Foreskin fibroblast (primary cell): ENCODE measurements at places on chromosomes 2 and 18.

- peak; percentile 71 for DNase-seq
Measured at GRCh38 chr18:24271381-24272228, 126.0 kb downstream of the OSBPL1A start.

DNA sequence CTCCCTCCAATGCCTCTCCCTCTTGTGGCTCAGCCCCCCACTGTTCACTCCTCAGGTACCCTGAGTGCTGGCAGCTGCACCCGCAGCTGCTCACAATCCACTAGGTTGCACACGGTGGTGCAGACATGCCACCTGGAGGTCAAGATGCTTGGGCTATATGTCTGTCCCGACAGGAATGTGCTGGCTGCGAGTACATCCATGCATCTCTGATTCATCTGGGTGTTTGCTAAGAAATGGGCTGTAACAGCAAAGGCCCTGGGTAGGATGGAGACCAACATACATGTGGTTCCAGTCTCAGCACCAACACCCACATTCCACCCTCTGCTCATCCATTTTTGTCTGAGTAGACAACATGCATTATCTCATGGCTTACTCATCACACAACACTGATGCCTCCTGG lies 31.3 kb downstream of the ANKMY1 start:
- no peak for DNase-seq

DNA sequence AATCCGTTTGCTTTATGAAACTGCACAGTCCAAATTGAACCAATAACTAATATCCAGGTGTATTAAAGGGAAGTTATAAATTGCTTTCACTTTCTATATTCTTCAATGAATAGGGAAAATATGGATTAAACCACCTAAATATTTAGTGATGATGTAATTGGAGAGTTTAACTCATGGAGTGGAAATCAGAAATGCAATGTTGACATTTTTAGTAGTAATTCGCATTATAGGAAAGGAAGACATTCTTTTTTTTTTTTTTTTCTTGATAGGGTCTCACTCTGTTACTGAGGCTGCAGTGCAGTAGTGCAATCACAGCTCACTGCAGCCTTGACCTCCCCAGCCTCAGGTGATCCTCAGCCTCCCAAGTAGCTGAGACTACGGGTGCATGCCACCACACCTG lies 321.9 kb downstream of the RNF144A start:
- DNase-seq: no peak

DNA sequence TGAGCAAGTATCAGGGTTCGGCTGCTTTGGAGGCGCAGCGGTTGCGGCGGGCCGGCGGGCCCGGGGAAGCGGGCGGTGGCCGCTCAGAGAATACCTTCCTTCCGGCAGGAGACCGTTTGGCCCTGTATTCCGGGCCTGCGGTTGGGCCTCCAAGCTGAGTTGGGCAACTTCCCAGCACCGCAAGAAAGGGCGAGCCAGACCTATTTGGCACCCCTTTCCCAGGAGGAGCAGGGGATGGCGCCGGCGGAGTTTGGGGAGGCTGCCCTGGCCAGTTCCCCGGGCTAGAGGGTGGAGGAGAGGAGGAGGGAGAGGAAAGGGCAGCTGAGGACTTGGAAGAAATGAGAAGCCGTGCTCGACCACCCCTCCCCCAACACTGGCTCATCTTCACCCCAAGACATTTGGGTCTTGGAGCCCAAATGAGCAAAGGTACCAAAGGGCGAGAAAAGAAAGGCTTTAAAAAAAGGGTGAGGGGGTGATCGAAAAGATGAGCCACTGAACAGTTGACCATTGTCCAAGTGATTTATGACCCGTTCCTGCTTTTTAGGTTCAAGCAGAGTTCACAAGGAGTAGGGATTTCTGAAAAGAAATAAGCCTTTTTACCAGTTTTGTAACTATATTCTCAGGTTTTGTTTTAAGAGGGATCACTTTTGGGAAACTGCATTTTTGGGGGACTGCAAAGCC lies 8.4 kb downstream of the HOXD3 start:
- DNase-seq: no peak

DNA sequence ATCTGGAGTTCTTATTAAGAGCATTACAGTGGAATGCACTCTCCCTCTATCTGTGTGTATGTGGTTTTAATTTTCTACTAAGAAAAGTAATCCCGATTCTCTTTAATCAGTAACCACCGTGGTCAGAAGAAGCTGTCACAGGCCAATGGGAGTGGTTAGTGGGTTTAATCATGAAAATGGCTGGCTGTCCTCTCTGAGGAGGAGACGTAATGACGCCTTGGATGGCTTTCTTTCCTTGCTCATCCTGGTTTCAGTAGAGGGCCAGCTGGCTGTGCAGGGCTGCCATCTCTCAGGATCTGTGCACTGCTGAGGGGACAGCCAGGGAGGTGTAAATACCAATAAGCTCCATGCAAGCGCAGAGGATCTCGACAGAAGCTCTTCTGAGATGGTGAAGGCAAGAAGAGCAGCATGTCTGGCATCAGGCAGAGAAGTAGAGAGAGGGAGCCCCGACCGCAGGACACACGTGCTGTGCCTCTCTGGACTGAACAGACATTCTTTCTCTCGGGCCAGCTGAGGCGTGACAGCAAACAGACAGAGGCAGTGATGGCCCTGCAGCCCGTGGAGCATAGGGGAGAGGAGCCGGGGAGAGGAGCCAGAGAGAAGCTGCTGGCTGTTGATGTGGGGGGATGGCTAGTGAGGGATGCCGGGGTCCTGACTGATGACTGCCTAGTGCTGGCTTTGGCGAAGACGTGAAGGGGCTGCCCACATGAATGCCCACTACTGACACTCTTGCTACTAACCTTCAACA lies 65.1 kb upstream of the DAPL1 start:
- DNase-seq: no peak

- peak; percentile 58 for DNase-seq
Measured at GRCh38 chr2:9771481-9772017, 71.7 kb upstream of the TAF1B start.

- DNase-seq: no peak
Measured at GRCh38 chr2:696999-697627, 19.9 kb upstream of the TMEM18 start.
